ENCODE measurements at places on chromosomes 11 and 22.

DNA sequence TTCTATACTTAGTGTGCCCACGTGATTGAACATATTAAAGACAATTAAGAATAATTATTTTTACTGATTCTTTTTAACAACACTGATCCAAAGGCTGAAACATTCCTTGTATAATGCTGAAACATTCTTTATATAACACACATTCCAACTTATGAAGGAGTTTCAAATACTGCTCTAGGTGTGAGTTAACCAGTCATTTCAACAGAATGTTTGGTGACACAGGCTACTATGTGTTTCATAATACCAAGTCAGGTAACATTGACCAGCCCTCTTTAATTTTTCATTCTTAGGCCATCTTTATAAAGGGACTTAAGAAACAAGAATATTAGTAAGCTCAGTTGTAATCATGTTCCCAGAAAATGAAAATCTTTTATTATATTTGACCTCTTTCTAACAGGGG is 136.6 kb downstream of the ELP4 start:
- DNase-seq = no peak

GRCh38 chr22:26461188-26461810 is 22.3 kb downstream of the HPS4 start:
- peak; percentile 14 for DNase-seq

DNA sequence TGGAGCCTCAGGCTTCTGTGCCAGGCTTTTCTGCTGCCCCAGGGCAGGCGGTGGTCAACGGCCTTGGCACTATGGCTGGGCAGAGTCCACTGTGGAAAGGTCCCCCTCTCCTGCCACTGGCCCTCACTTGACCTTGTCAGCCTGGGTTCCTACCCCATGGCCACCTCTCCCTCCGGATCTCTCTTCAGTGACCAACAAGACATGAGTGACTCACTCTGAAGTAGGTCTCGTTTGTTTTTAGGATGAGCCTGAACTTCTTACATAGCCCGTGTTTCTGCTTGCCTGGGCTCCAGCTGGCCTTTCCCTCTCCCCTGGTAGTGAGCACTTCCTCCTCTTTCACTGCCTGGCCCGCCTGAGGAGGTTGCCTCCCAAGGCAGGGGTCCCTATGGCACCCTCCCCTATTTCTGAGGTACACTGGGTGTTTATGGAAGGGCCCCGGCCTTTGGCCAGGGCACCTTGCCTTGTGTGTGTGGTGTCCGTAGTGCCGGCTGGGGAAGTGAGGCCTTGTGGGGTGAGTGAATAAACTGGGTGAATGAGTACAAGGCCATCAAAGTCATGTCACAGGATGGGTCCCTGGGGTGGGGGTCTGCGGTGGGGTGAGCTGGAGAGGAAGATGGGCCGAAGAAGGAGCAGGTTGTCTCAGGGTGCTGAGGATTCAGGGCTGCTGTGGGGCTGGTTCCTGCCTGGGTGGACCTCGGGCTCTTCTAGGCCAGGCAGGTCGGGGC is 5.0 kb downstream of the SHANK3 start:
- DNase-seq = no peak

DNA sequence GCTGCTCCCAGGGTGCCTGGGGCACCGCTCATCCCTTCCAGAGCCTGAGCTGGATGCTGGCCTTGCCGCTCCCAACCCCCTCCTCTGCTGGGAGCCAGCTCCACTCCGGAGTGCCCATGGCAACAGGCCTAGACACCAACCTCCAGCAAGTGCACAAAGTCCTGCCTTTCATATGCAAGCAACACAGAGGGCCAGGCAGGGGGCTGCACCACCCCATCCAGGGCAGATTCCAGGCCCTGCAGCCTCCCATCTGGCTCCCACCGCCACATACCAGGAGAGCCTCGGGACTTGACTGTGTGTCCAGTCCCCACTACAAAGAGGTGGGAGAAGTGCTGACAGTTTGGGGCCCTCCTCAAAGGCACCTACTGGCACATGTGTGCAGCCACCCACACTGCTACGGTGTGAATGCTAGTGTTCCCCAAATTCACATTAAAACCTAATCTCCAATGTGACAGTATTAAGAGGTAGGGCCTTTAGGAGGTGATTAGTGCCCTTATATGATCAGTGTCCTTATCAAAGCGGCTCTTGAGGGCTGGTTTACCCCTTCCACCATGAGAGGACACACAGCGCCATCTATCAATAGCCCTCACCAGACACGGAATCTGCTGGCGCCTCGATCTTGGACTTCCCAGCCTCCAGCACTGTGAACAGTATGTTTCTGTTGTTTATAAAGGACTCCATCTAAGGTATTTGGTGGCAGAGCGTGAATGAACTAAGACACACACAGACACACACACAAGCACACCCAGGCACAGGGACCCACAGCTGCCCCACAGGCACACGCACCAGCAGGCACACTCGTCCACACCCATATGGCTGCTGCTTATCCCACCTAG is 16.2 kb downstream of the ARVCF start:
- no peak for DNase-seq

DNA sequence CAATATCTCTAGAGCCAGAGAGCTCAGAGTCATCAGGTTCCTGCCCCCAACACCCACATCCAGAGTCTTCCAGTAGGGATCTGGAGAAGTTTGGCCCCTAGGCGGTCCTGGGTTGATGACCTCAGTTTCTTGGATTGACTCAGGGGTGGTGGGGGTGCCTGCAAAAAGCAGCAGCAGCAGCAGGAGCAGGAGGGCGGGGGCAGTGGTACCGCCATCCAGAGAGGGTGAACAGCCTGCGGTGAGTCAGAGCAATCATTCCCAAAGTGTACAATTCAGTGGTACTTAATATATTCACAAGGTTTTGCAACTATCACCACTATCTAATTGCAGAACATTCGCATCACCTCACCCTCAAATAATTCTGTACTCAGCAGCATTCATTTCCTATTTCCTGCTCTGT is 9.9 kb upstream of the SEC14L3 start:
- no peak for DNase-seq

- DNase-seq = no peak
Measured at GRCh38 chr11:9150501-9150900, 59.1 kb upstream of the SCUBE2 start.

DNA sequence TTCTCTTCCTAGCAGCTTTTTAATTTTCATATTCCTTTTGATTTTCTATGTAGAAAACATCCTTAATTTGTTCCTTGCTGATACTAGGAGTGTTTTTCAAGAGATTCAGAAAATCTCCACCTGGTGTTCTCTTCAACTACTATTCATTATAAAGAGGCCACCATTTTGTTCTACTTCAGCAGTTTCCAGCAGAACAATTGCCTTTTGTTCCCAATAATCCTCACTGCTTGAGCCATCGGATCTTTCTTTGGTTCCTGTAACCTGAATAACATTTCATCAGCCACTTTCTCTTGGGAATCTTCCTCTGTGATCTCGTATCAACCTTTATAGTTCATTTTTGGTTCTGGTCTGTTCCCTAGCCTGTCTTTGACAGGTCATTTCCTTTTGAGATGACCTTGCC is 1.8 kb upstream of the OR10A5 start:
- DNase-seq = no peak

- no peak for DNase-seq
Measured at GRCh38 chr11:105907319-105907718, 114.7 kb downstream of the MSANTD4 start.

- DNase-seq = no peak
Measured at GRCh38 chr11:19890308-19890707, 177.7 kb downstream of the NAV2 start.

DNA sequence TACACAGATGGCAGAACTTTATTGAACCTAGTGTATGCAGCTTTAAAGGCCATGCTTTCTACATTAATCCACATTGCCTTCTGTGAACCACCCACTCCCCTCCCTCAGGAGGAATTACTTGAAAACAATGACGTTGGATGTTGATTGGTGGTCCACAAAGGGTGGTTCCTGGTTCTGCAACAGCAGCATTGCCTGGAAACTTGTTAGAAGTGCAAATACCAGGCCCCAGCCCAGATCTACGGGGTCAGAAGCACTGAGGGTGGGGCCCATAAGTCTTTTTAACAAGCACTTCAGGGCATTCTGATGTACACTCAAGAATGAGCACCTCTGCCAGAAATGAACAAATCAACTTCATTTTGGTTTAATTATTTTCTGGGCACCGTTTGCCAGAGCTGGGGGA is 91.0 kb downstream of the ISX start:
- no peak for DNase-seq

DNA sequence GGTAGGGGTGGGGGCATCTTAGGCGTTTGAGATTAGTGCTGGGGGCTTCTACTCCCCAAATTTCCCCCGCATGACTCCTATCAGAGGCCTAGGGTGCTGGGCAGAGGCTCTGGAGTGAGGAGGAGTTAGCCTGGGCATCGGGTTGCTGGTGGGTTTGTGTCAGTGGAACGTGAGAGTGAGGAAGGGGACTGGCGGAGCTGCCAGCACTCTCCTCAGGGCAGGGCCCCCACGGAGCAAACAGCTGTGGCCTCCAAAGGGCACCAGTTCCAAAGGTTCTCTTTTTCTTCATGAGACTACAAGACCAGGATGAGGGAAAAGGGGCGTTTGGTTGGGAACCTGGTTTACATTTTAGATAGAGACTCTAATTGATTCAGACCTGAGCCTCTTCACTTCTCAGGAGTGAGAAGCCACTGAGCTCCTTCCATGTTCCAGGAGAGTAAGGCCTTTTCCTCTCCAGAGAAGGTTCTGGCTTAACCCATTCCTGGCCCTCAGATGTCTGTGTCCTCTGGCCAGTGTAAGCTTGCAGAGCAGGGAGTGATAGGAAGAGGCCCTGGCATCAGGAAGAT is 35.6 kb upstream of the CDON start:
- no peak for DNase-seq

DNA sequence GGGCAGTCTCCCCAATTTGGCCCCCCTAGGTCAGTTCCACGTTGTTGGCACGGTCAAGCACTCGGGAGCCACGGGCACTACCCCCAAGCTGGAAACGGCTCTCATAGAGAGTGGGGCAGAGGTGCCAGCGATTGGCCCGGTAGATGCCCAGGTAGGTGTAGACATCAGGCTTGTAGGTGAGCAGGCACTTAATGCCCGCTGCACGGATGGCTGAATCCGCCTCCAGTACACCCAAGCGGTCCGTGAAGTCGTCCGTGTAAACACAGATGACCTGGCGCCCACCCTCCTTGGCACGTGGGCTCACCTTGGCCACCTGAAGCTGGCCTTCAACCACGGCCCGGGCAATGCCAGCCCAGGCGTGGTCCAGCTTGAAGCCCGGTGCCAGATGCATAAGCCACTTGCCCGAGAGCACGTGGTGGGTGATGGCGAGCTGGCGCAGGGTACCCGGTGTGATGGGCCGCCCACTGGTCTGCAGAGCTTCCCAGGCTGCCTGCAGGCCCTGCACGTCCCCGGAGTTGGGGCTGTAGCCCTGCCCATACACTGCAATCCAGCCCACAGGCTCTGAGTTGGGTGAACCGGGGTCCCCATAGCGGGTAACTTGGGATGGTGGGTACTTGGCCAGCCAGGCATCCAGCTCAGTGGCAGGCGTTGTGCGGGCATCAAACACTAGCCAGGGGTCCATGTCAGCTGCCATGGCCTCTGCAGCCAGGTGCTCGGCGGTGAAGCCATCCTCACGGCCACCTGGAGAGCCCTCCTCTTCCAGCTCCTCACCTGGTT is 1.2 kb downstream of the C11orf68 start:
- no peak for DNase-seq

GRCh38 chr11:73461335-73461840 is 85.2 kb downstream of the RELT start:
- no peak for DNase-seq

GRCh38 chr11:74283580-74284180 is 27.8 kb downstream of the P4HA3 start:
- no peak for DNase-seq

DNA sequence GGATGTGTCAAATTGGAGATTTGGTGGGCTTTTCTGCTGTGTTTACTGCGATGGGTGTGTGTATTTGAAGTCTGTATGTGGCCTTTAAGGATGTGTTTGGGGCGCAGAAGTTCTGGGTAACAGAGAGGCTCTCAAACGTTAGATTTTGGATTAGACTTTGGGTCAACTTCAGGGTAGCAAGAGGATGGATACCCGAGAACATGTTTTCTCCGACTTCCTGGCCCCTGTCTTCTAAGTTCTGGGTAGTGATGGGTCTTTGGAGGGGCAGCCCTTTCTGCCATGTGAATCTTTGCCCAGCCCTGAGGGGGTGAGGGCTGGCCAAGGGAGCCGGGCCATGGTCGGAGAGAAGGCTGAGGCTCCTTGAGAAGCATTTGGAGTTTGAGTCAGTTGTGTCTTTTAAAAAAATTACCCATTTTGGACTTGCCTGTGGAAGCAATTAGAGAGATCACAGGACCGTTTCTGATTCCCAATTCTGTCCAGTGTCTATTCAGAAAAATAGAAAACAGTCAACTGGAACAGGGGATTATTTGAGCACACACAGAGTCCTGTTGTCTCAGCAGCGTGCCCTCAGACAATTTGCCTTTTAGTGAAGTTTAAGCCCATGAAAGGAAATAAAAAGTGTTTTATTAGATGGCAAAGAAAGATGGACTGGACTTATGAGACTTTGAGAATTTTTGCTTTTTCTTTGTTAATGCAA is 114.4 kb downstream of the PTPRJ start:
- DNase-seq = no peak

DNA sequence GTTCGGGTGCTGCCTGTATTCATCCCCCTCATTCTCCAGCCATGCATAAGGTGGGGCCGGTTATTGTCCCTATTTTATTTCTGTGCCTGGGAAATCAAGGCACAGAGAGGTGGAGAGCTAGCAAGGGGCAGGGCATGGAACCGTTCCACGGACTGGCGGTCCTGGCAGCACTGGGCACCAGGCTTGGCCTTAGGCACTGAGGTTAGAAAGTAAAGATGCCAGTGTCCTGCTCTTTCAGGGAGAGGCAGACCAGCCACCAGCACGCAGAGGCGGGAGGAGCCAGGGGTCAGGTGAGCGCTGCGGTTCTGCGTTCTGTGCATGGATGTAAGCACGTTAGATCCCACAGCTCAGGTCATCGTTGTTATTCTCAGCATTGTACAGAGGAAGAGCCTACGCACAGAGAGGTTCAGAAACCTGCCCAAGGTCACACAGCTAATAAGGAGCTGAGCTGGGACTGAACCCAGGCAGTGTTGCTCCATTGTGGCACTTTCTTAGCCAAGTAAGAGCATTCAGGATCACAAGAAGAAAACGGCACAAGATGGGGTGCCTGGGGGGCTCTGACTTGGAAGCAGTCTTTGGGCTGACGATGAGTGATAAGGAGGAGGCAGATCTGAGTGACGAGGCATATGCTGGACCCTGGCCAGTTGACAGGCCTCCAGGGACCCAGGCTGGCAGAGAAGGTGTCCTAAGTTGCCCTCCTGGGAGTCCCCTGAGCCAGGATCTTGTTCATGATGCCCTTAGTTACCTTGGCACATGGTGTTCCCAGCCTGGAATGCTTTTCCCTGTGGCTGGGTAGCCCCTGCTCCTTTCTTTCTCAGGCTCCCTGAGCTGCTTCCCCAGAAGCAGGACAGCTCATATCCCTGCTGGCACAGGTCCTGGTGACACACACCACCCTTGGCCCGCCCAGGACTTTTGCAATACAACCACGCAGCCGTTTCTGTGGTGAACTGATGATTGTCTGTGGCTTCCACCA is 41.1 kb downstream of the OSBPL5 start:
- DNase-seq = no peak

- no peak for DNase-seq
Measured at GRCh38 chr11:16097543-16097942, 258.8 kb downstream of the SOX6 start.

DNA sequence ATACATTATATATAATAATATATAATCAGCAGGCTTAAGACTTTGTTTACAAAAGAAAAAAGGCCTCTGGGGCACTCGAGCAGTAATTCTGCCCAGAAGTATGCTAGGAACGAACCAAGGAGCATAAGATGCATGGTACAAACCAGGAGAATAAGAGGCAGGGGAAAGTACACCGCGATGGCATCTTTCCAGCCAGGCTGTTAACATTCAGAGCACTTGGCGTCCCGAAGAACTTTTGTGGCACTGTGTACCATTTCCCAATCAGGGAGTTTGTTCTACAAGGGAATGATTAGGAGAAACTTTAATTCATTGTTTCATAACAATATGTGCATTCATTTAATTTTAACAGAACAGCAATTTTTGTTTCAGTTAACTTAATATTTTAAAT is 125.1 kb downstream of the WT1 start:
- no peak for DNase-seq

Data from stimulated activated naive CD4-positive, alpha-beta T cell (primary cell).